Kidney (tissue), 22 donors: ENCODE measurements at places on chromosomes 4 and X. TPM values are rescaled to one million over a fixed set of nuclear protein-coding genes. Genes with fewer than 3 reads are reported as not detected.

Gene CNKSR2
- polyA plus RNA-seq, result 0.06 TPM

Gene KLHL5
- polyA plus RNA-seq, result 12.2 TPM

DNA sequence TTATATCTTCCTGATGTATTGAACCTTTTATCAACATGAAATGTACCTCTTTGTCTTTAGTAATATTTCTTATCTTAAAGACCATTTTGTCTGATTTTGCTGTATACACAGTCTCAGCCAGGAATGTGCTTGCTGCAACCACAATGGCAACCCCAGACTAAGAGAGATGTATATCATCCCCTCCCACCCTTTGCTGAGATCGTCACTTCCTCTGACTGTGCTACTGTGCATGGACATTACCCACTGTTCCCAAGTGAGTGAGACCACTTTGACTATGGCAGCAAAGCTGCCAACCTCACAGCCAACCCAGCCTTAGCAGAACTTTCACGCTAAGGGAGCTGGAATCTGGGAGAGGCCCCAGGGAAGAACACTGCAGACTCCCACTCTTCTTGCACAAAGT is 46.0 kb downstream of the EIF2S3 start:
- DNase-seq, result no peak

GRCh38 chr4:3324093-3324815 is 31.4 kb downstream of the RGS12 start:
- no peak for DNase-seq

Gene DUSP9
- polyA plus RNA-seq, result 81.4 TPM
